ENCODE measurements at places on chromosomes 6 and 20.
A peak's percentile ranks its signal among the peaks of the same experiment; 100 is the strongest.

DNA sequence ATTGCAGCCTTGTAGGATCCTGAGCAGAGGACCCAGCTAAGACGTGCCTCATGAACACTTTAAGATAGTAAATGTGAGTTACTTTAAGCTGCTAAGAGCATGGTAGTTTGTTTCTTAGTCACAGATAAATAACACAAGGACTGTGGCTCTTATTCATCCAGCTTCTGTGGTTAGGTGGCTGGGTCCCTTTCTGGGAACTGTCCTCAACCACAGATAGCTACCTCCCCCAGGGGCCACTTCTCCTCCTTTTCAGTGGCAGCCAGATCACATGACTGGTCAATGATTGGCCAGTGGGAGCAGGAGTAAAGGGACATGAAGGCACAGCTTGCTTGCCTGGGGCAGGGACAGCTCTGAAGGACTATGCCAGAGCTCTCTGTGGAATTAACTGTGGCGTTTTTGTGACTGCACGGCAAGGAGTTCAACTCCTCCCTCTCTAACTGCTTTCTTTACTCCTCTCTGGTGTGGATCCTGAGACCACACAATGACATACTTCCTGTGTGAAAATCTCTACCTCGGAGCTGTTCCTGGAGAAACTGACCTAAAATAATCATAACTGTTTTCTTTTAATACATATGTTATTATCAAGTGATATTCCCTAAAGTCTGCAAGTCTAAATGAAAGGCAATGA, 76.5 kb downstream of the NRN1 start:
- no peak for DNase-seq

- no peak for DNase-seq
These were observed 591.9 kb downstream of the EPM2A start for GRCh38 chr6:145143379-145143778.

DNA sequence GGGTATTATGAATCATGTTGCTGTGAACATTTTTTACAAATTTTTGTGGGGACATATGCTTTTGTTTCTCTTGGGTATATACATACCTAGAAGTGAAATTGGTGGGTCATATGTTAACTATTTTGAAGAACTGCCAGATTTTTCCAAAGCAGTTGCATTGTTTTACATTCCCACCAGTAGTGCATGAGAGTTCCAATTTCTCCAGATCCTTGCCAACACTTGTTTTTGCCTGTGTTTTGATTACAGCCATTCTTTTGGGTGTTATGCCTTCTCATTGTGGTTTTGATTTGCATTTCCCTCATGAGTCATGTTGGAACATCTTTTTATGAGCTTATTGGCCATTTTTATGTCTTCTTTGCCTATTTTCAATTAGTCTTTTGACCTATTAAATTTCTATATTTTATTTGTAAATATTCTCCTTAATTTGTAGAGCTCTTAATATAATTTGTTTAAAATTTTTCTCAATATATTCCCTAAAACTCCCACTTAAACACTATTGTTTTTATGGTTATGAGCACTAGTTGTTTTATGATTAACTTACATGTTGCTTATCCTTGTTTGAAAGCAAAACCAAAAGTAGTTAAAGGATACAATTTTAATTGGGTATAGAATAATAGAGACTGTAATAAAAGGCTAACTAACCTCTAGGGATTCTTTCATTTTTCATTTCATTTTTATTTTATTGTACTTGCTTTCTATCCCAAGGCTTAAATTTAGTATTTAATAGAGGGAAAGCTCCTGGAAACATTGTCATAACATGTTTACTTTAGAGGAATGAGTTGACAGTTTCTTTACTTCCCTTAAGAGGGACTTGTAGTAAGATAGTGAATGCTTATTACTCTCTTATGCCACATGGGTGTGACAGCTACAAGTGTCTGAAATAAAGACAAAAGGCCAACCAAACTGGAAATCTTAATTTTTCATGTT, 5.5 kb downstream of the UBR2 start:
- no peak for DNase-seq

GRCh38 chr6:40541556-40542174, 45.5 kb downstream of the LRFN2 start:
- DNase-seq: no peak

DNA sequence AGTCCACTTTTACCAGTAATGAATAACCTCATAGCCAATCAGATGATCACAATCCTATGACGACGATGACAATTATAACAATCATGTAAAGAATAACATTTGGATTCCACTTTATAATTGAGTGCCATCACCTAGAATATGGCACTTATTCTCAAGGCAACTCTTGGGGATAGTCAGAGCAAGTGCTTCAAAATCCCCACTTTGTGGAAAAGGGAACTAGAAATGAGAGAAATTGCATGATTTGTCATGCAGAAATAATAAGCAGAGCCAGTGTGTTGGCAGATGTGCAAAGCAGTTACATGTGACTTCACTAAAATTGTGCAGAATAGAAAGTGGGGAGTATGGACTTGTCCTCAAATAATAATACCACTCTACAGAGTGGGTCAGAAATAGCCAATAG, 41.3 kb downstream of the FRK start:
- no peak for DNase-seq

- no peak for DNase-seq
These were observed 60.6 kb downstream of the SSR1 start for GRCh38 chr6:7252390-7252789.

- no peak for DNase-seq
These were observed 578.0 kb upstream of the ARID1B start for GRCh38 chr6:156199182-156199581.

- no peak for DNase-seq
These were observed 119.9 kb upstream of the TRAF3IP2 start for GRCh38 chr6:111725446-111726112.

- no peak for DNase-seq
These were observed 2.7 kb upstream of the SIM1 start for GRCh38 chr6:100467129-100468015.

- DNase-seq: no peak
These were observed 13.7 kb upstream of the MLN start for GRCh38 chr6:33817489-33817888.

- DNase-seq: no peak
These were observed 15.8 kb upstream of the PLCB1 start for GRCh38 chr20:8116067-8116811.

DNA sequence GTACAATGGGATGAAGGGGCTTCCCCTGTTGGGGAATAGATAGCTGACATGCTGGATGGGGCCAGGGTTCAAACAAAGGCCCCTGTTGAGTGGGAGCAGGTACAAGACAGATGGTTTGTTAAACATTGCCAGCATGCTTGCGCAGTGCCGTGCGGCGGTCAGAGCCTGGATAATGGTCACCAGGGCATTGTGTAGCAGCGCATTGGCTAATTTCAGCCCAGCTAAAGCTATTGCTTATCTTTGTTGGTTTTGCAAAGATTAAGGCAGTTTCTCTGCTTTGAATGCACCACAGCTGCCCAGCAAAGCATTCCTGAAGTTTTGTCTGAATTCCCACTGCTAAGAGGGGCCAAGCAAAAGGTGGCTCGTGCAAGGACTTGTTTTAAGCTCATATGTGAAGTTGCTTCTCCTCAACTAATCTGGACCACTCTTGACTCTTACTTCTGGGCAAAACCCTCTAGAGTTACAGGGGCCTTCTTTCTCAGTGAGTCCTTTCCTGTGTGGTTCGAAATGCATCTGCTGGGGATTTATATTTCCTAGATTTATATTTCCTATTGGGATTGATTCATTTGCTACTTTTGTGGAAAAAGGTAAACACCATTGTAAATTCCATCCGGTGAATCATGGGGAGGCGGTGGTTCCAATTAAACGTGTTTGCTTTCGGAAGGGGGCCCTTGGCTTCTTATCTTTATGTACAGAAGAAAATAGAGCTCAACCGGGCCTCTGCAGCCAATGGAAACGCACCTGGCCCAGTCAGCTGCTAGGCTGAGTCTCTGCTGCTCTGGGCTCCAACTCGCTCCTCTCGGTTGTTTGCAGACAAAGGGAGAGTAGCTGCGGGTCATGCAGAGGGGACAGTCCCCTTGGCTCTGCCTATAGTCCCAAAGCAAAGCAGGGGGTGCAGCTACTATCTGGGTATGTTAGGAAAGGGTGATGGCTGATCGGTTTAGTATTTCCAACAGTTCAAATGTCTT, 72.1 kb downstream of the FOXA2 start:
- no peak for DNase-seq

DNA sequence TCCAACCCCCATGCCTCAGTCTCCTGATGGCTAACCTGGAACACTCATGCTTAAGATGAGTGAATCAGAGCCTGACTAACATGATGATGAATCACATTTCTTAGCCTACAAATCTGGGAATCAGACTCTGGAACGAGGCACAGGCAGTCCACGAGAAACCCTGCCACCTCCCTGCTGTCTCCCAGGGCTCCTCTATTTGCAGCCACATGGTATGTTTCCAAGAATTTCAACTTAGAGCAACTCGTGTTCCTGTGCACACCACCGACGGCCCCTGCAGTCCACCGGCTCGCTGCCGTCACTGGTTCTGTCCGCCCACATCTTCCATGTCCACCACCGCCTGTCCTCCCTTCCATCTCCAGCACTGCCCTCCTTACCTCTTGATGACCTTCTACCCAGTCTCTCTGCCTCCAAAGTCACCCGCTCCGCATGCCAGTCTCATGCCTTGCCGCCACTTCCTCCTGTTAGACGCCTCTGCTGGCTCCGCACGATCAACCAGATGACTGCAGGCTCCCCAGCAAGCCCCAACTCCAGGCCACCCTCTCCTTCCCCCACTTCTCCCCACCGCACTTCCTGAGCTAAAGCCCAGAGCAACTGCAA, 87.6 kb downstream of the AGPAT4 start:
- DNase-seq: no peak

DNA sequence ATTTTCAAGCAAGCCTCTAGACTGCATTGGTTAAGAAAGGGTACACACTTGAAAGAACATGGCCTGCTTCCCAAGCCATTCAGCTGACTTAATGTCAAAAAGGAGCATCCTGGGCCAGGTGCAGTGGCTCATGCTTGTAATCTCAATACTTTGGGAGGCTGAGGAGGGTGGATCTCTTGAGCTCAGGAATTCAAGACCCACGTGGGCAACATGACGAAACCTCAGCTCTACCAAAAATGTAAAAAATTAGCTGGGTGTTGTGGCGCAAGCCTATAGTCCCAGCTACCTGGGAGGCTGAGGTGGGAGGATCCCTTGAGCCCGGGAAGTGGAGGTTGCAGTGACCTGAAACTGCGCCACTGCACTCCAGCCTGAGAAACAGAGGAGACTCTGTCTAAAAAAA, 26.9 kb upstream of the NT5E start:
- DNase-seq: no peak

GRCh38 chr20:43389211-43389610, 68.5 kb upstream of the SRSF6 start:
- DNase-seq: no peak

- DNase-seq: no peak
These were observed 167.5 kb downstream of the TMEM242 start for GRCh38 chr6:157155804-157156203.

DNA sequence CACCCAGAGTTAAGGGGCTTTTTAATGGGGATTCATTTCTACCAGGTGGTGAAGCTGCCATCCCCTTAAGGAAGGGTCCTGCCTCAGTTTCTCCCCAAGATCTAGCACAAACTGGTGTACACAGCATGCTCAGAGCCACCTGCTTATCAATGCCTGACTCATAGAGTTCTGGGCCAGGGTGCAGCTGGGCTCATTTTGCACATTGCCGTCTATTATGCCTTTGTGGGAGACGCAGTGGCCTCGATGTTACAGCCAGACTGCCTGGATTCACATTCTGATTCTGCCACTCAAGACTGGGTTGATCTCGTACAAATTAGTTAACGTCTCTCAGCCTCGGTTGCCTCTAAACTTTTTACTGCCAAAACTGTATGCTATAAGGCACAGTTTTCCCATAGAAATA, 365.7 kb downstream of the ZFAND3 start:
- no peak for DNase-seq

GRCh38 chr20:2114990-2115681, 13.5 kb downstream of the STK35 start:
- DNase-seq: no peak

GRCh38 chr6:53718597-53719460, 53.3 kb upstream of the KLHL31 start:
- peak; percentile 18 for DNase-seq

DNA sequence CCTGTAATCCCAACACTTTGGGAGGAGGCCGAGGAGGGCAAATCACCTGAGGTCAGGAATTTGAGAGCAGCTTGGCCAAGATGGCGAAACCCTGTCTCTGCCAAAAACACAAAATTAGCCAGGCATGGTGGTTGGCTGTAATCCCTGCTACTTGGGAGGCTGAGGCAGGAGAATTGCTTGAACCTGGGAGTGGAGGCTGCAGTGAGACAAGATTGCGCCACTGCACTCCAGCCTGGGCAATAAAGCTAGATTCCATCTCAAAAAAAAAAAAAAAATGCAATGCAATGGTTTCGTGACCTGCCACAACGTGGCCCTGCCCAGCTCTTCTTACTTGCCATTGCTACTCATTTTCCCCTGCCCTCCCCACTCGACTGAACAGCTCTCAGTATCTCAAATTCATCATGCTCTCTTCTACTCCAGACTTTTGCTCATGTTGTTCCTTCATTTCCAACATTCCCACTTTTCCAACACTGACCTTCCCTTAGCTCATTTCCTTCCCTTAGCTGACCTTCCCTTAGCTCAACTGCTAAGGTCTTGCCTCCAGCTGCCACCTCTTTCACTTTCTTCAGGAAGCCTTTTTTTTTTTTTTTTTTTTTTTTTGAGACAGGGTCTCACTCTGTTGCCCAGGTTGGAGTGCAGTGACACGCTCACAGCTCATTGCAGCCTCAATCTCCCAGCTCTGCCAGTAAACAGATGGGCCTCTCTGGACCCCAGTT, 2.1 kb upstream of the MTHFD1L start:
- no peak for DNase-seq

GRCh38 chr6:111445861-111446267, 37.2 kb downstream of the REV3L start:
- no peak for DNase-seq

DNA sequence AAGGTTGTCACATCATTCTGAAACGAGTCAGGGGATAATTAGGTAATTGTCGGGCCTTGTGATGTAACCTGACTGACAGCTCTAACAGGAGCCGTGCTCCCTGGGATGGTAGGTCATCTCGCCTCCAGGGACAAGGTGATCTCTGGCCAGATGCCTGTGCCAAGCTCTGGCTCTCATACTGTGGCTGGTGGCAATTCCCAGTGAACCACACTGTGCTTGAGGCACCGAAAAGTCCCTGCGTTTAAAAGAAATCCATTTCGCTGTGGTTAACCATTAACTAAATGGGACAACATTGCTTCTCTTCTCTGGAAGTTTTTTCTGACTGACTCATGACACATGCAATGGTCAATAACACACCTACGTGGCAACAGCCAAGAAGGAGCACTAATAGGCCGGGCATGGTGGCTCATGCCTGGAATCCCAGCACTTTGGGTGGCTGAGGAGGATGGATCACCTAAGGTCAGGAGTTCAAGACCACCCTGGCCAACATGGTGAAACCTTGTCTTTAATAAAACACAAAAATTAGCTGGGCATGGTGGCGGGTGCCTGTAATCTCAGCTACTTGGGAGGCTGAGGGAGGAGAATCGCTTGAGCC, 669.2 kb downstream of the PRKN start:
- DNase-seq: no peak

All from NCI-H187 treated with DMSO at 0.1 percent for 48 hours (cell line).